ENCODE measurements at places on chromosomes 1 and 21.
A peak's percentile ranks its signal among the peaks of the same experiment; 100 is the strongest.

DNA sequence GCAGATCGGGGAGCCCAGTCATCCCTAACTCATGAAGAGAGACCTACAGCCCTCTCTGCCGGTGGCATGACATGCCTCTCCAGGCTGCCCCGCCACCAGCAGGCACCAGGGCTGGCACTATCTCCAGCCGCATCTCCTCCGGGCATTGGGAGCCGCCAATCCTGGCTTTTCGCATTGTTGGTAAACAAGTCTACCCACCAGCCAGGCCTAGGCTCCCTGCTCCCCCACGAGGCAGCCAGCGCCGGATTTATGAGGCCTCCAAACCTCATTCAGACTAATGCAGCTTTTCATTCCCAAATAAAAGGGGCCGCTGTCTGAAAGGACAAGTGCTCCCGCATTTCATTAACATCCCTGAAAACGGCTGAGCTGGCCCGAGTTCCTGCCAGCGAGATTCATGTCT lies 3.4 kb upstream of the GRIK3 start:
- peak; percentile 33 for DNase-seq

DNA sequence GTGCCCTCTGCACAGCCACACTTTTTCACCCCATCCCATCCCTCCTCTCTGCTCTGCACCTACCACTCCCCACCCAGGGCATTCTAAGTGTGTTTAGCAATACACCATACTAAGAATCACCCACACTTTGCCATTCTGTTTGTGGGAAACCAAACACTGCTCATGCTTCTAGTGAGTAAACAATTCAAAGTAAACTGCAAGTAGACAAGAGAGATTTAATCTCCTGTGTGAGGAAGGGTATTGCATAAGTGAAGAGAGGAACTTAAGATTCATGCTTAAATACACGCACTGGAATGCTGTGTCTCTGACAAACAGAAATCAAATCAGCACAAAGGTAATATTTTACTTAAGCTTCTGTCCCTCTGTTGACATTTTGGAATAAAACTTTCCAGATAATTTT lies 4.8 kb upstream of the EDARADD start:
- DNase-seq: no peak

GRCh38 chr1:110717179-110717578 lies 42.4 kb upstream of the KCNA3 start:
- no peak for DNase-seq

GRCh38 chr1:243230914-243231313 lies 24.2 kb downstream of the CEP170 start:
- DNase-seq: no peak

- DNase-seq: no peak
Observed at GRCh38 chr21:41605178-41605933, 97.4 kb upstream of the TMPRSS2 start.

- no peak for DNase-seq
Observed at GRCh38 chr1:30383221-30383711, 340.1 kb downstream of the MATN1 start.

- peak; percentile 89 for DNase-seq
Observed at GRCh38 chr1:93680420-93681100, 1.1 kb downstream of the BCAR3 start.

DNA sequence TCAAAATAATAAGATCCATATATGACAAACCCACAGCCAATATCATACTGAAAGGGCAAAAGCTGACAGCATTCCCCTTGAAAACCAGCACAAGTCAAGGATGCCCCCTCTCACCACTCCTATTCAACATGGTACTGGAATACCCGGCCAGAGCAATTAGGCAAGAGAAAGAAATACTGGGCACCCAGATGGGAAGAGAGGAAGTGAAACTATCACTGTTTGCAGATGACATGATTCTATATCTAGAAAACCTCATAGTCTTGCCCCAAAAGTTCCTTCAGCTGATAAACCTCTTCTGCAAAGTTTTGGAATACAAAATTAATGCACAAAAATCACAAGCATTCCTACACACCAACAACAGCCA lies 442.7 kb downstream of the PTBP2 start:
- DNase-seq: no peak

DNA sequence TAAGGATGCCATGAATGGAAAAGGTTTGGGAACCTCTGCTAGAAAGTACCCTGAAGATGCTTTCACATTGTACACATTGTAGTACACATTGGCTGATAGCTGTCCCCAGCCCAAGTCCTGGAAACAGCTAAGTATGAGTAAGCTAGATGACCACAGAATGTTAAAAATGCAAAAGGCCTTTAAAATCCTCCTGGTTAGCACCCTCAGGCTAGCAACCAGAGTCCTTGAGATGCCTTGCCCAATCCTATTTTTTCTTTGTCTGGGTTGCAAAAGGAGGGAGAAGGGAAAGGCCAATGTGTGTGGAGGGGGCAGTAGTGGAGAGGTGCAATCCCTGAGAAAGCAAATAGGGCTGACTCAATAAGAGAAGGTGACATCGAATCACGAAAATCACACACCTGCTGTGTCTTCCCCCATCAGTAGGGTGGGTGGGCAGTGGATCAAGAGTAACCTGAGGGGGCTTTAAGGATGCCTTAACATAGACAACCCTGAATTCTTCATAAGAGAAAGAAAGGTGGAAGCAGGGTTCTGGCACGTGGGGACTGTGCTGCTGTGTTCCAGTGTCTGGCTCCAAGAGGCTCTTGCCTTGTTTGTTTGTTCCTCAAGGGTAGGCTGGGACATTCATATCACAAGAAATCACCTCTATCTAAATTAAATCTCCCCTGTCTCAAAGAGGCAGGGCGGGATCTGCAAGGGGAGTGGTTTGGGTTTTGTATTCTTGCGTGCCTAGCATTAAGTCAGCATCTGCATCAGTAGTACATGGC lies 266.2 kb upstream of the PLXNA2 start:
- DNase-seq: no peak

- DNase-seq: no peak
Observed at GRCh38 chr1:60922304-60922703, 160.1 kb upstream of the NFIA start.

DNA sequence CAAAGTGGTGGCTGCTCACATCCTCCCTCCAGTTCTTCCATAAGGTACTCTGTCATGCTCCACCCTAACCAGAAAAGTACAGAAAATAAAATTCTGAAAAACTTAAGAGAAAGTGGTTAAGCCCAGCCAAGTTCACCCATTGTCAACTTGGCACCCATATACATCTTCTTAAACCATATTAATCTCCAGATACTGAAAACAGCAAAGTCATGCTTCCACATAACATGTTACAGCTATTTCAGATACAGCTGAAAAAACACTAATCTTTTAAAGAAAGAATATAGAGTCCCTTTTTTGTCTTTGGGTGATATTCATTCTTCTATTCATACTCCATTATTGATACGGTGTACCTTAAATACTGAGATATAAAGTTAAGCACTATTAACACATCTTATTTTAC lies 577.8 kb downstream of the KCNT2 start:
- no peak for DNase-seq

- DNase-seq: no peak
Observed at GRCh38 chr1:68000191-68000590, 50.2 kb downstream of the DIRAS3 start.

DNA sequence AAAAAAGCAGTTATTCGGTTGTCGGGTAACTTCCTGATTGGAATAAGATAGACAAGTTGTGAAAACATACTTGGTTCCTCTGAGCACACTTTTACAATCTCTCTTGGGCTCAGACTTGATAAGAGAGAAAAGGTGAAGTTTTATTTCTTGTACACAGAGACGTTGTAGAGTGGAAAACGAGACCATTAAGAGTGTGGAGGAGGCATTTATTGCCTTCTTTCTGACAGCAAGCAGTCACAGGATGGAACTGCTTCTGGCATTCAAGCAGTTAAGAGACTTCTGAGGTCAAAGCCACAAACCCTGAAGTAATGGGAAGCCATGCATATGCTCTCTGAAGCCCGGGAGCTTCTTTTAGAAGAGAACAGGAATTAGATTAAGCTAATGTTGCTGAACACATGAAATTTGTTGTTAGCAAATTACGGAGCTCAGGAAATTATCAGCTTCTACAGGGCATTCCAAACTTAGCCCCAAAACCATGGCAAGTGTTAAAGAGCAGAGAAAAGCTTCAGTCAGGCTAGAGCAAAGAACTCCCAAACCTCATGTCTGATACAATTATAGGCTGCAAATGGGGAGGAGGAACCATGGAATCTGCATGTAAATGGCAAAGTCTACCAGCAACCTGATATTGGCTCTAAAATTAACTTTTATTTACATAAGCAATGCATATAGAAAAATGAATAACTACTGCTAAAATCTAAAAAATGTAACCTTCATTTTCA lies 26.0 kb downstream of the S1PR1 start:
- DNase-seq: no peak

- no peak for DNase-seq
Observed at GRCh38 chr21:17640821-17641220, 28.1 kb upstream of the BTG3 start.

DNA sequence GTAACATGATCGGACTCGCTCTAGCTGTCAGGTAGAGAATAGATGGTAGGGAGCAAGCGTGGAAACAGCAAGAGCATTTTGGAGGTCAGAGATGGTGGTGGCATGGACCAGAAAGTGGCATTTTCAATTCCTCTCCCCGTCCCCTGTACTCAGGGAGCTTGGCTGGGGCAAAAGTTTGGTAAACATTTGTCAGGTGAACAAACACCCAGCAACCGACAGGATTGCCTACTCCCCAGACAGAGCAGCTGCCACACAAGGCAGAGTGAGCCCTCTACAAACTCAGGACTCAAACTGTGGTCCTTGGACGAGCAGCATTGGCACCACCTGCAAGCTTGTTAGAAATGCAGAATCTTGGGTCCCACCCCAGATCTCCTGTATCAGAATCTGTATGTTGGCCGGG lies 14.3 kb downstream of the PTAFR start:
- no peak for DNase-seq

DNA sequence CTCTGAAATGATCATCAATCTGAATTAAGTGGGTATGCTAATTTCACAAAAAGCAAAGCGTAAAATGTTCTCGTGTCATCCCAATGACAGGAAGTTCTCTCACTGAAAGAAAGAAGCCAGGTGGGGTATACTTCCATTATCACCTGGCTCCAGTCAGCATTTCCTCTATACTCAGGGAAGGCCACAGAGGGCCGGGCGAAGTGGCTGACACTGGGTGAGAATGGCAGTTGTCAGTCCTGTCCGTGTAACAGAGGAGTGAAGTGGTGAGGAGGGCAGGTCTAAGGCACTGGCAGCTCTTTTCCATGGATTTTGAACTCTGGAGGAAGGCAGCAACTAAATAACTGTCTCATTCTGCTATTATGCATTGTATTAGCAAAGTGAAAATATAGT lies 60.4 kb downstream of the CAPN2 start:
- DNase-seq: no peak

- DNase-seq: no peak
Observed at GRCh38 chr1:11318982-11319381, 46.0 kb downstream of the UBIAD1 start.

- DNase-seq: no peak
Observed at GRCh38 chr1:83996191-83996590, 2.7 kb downstream of the TTLL7 start.

DNA sequence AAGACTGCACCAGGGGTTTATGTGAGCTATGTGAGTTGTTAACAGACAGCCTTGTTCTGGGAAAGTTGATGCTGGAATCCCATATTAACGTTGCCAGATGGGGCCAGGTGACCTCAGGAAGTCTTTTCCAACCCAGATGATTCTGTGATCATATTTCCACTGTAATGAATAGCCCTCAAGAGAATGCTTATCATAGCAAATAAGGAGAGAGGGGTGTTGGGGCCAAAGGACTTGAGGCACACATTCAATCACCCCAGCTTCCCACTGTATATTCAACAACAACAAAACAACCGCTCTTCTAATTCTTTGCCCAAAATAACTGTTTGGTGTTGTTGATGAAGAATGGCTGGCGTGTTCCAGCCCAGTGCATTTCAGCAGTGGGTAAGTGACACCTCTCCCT lies 14.1 kb downstream of the ZNF697 start:
- DNase-seq: no peak

DNA sequence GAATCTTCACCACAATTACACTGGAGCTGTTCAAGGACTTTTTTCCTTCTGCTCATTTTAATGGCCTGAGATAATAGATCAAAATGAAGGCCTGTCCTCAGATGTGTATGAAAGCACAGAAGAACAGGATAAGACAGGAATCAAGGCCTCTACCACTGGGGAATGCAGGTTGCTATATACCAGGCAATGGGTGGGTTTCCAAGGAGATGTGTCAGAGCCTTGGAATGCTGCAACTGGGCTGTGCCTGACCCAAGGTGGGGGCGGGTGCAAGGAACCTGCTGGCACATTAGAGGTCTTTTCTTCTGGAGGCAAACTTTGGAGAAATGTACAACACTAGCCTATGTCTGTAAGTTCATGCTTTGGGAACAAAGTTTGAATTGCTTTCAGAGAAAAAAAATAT lies 21.7 kb upstream of the LAMC2 start:
- DNase-seq: peak; percentile 46

GRCh38 chr1:50615036-50615750 lies 191.9 kb upstream of the DMRTA2 start:
- DNase-seq: no peak

DNA sequence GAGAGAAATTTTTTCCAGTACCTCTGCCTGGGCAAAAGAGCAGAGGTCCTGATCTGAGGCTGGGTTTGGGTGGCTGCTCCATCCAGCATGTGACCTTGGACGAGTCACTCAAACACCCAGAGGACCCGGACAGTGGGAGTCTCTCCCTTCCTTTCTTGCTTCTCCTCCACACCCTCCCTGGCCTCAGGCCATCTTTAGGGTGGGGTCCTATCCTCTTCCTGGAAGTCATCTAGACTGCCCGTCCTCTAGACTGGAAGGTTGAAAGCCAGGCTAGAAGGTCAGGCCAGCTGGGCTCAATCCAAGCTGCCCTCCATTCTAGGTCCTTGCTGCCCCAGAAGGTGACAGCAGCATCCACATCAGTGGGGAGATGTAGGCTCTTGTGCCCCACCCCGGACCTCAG lies 599.5 kb downstream of the MATN1 start:
- no peak for DNase-seq

DNA sequence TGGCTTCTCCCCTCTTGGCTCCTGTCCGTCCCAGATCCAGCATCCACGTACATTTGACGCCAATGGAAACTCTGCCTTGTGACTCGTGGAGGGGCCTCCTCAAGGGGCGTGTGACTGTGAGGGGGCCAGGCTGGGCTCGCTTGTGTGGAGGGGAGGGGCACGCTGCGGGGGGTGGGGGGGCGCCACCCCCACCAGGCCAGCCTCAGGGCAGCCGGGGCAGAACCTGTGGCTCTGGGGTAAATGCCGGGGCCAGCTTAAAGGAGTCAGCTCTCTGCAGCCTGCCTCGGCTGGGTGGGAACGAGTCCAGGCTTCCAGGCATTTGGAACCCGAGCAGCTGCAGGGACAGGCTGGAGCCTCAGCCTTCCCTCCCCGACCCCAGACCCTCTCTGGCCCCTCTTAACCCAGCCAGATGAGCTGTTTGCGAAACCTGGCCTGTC lies 94.1 kb downstream of the SIK1 start:
- peak; percentile 28 for DNase-seq

- no peak for DNase-seq
Observed at GRCh38 chr1:17844185-17844826, 89.2 kb downstream of the ACTL8 start.

Data from WTC11 (cell line).